Frontal cortex (tissue), 4 donors: ENCODE measurements at places on chromosomes 7 and 10.

- DNase-seq: no peak
These were observed 14.8 kb downstream of the USP54 start for GRCh38 chr10:73576178-73576889.

GRCh38 chr10:16195178-16195769 lies 241.5 kb upstream of the PTER start:
- no peak for DNase-seq

GRCh38 chr10:131833013-131833412 lies 67.8 kb upstream of the PPP2R2D start:
- DNase-seq: no peak

DNA sequence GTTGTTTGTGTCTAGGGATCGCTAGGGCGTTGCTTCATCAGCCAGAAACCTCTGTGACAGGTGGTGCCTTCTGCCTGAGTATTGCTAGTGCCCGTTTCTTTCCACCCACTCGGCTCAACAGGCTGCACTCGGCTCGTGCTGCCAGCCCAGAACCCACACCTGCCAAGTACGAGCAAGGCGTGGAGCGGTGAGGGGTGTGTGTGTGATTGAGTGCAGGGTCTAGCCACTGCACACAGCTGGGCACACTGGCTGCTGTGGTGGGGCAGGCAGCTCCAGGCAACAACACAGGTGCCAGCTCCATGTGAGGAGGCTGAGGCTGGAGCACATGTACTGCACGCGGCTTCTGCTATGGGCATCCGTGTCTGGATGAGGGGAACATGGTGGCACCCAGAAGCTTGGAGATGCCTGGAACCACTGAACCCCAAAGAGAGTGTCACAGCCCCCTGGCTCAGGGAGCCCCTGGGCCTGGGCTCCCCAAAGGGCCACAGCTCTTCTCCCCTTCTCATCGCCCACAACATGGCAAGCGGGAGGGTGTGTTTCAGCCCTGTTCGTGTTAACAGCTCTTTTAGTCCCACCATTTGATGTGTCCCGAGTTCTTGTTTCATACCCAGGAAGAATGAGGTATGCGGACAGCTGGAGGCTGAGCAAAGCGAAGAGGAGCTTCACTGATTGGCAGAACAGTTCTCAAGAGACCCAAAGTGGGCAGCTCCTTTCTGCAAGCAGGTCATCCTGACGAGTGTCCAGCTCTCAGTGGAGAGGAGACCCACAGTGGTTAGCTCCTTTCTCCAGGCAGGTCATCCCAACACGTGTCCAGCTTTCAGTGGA lies 78.1 kb downstream of the HDAC9 start:
- DNase-seq: no peak

DNA sequence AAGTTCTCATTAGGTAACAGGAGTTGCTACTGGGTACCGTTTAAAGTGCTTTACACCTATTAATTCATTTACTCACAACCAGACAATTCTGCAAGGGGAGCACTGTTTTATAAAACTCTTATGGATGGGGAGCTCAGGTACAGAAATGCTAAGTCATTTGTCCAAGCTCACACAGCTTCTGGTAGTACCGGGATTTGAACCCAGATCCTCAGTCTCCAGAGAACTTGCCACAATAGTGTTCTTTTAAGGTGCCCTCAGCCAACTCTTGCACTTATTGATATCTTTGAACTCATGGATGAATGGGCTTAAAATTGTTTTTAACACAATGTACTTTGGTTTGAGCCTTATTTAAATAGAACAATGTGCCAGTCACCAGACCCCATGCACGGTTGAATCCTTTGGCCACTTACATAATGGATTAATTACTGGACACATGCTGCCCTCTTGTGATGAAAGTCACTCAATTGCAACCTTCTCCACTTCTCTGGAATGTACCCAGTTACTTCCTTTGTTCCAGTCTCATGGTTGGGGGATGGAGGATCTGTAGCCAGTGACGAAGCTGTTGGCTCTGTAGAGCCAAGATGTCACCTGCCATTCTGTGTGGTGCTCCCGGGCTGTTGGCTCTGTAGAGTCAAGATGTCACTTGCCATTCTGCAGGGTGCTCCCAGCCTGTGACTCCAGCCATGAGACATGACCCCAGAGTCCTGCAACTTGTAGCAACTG lies 65.6 kb downstream of the NOD1 start:
- peak; percentile 54 for DNase-seq

DNA sequence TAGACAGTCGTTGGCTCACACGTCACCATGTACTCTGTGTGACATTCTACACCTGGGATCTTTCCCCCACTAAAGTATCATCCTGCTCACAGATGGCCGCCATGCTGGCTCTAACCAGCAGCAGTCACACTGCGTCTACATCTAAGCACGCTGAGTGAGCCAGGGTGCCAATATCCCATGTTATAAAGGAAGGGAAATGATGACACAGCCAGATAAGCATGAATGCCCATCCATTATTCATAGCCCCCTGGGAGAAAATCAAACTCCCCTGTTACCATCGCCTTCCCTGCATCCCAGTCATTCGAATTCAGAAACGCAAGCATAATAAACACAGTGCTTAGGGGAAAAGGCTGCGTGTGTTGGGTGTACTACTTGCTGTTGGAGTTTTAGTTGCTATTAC lies 698.2 kb upstream of the AUTS2 start:
- no peak for DNase-seq

DNA sequence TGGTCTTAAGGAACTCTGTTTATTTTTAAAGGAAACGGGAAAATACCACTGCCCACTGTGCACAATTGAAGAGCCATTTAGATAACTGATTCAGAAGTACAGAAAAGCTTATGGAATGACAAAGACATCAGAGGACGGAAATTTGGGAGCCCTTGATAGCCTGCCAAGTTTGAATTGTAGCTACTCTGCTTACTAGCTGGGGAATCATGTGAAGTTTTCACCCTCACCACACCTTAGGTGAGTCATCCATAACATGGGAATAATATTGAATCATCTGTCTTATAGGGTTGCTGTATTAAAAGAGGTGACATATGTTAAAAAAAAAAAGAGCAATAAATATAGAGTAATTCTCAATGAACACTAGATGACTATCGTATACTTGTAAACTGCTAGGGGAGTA lies 1104.2 kb downstream of the GATA3 start:
- no peak for DNase-seq

DNA sequence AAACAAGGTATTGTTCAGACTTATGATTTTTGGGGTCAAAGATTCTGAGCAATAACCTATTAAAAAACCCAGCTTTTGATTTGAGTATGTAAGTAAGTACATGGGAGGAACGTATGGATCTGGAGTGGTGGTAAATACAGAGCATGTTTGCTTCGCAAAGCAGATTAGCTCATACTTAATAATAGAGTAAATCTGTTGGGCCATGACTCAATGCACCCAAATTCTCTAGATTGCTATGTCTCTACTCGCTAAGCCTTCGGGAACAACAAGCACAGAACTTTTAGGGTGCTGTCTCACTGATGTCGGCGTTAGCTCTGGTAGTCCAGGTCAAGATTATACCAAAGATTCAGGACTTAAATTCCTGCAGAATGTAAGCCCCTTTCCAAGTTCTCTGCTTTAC lies 807 bp upstream of the MINPP1 start:
- no peak for DNase-seq

DNA sequence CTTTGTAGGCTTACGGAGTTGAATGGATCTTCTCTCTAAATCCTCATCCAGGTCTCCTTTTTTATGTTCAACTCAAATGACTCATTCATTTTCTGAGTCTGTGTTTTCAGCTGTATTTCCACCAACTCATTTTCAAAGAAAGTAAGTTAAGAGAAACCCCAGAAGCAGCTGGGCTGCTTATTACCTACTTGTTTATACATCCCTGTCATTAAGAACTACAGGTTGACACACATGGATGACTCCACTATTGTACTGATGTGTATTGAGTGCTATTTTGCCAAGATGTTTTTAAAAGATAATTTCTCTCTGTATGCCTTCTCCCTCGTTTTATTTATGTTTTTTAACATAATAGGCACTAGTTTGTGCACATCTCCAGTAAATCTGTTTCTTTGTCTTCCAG lies 41.9 kb downstream of the DGKI start:
- DNase-seq: no peak

- DNase-seq: no peak
These were observed 19.0 kb downstream of the SMURF1 start for GRCh38 chr7:99124751-99125504.

DNA sequence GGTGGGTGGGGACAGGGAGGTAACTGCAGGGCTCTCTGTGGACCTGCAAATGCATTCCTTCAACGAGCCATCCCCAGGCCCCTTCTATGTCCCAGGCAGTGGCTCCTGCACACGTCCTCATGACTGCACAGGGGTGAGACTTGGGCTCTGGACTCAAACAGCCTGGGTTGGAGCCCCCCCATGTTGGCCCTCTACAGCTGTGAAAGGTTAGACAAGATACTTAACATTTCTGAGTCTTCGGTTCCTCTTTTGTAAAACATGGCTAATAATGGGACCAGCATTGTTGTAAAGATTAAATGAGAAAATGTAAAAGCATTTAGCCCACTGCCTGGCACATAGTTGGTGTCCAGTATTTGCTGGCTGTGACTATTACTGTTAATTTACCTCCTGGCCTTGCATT lies 41.8 kb downstream of the CHST3 start:
- no peak for DNase-seq

DNA sequence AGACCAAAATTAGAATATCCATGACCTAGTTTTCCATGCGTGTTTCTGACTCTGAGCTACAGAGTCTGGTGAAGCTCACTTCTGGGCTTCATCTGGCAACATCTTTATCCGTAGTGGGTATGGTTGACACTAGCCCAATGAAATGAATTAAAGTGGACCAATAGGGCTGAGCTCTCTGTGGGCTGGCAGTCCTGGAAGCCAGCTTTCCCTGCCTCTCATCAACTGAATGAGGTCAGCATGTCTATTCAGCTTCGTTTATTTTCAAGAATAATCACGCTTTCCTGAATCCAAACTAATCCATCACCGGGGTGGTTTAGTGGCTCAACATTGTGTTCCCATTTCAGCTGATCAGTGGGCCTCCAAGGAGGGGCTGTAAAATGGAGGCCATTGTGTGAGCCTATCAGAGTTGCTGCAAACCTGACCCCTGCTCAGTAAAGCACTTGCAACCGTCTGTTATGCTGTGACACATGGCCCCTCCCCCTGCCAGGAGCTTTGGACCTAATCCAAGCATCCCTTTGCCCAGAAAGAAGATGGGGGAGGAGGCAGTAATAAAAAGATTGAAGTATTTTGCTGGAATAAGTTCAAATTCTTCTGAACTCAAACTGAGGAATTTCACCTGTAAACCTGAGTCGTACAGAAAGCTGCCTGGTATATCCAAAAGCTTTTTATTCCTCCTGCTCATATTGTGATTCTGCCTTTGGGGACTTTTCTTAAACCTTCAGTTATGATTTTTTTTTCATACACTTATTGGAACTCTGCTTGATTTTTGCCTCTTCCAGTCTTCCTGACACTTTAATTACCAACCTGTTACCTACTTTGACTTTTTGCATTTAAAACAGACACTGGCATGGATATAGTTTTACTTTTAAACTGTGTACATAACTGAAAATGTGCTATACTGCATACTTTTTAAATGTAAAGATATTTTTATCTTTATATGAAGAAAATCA lies 35.5 kb downstream of the CAV1 start:
- no peak for DNase-seq

- DNase-seq: no peak
These were observed 25.2 kb downstream of the ARL5B start for GRCh38 chr10:18684416-18684815.
